ENCODE measurements at places on chromosomes 12 and 14.
A peak's percentile ranks its signal among the peaks of the same experiment; 100 is the strongest.

- DNase-seq: peak; percentile 52
Measured at GRCh38 chr14:77603654-77604255, 12.7 kb downstream of the SPTLC2 start.

DNA sequence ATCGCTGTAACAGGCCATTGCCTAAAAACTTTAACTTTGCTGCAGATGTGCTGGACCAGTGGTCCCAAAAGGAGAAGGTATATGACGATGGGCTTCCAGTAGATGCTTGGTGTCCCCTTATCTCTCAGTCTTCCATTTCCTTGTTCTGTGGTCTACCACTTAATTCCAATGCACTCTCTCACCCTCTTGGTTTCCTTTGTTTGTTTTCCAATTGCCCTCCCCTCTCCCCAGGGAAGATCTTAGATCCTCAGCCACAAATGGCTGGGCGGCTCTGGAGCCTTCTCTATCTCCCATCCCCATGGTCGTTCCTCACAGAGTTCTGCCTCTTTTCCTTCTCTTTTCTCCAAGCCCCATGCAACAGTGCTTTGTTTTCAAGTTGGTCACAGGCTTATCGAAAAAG lies 584 bp downstream of the ACSM4 start:
- DNase-seq: no peak

DNA sequence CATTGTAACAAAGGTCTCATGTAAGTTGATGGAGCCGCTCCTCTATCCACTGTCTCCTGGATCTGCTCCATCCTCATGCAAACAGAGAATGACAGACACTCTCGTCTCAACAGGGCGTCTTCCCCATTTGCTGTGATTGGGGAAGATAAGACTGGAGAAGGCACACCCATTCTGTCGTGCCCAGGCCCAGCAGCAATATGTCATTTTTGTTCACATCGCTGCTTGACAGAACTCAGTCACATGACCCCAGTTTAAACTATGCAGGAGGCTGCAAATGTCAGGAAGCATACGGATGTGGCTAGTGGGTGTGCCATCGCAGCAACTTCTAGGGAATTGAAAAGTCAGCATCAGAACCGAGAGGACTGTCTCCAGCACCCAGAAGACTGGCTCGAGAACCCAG lies 290.5 kb downstream of the TMEM132D start:
- DNase-seq: no peak

DNA sequence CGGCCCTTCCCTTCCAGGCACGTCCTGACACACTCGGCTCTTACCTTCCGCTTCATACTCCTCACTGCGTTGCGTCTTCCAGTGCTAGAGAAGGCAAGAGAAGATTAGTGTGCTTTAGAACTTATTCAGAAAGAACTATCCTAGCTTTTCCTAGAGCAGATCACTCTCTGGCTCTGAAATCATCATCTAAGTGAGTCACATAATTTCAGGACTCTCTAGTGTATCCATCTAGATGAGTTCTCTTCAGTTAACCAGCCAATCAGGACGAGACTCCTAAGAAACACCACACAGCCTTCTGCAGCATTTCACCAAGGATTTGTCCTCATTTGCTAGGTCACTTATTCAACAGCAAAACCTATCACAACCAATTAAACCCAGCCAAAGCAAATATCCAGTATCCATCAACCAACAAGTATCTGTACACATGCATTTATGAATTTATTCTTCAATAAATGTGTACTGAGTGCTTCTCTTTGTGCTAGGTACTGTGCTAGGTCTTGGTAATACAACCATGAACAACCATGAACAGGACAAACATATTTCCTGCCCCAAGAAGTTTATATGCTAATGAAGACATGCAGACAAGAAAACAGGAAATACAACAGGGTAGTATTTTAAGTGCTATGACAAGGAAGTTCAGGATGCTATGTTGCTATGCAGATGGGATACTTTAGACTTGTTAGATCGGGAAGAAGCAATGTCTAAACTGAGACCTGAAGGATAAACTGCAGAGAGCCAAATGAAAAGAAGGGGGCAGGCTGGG lies 52.1 kb downstream of the NIN start:
- peak; percentile 22 for DNase-seq

DNA sequence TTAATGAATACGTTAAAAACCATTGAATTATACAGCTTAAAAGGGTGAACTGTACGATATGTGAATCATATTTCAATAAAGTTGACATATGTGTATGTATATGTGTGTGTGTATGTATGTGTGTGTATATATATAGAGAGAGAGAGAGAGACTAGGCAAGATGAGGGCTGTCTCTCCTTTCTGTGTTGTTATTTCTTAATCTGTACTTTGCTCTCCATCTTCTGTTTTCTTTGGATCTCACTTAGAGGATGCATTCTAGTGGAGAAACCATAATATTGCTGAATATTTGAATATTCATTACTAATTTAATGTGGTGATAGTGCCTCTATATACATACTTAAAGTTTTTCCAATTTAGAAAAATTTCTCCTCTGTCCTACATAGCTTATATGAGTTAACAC lies 50.5 kb downstream of the PCNX1 start:
- DNase-seq: no peak

Data from RKO (cell line).